Right atrium auricular region (tissue), 2 donors: ENCODE measurements at places on chromosomes 7 and 10.

GRCh38 chr10:63268149-63268797, 135.1 kb downstream of the NRBF2 start:
- DNase-seq: no peak

- no peak for DNase-seq
Observed at GRCh38 chr10:100826031-100826651, 80.8 kb downstream of the PAX2 start.

- DNase-seq: no peak
Observed at GRCh38 chr7:79272066-79272669, 181.3 kb downstream of the MAGI2 start.

- no peak for DNase-seq
Observed at GRCh38 chr7:5001911-5002310, 42.9 kb upstream of the MMD2 start.

GRCh38 chr7:69517985-69518704, 80.1 kb upstream of the AUTS2 start:
- no peak for DNase-seq

GRCh38 chr10:88551246-88551645, 31.9 kb downstream of the RNLS start:
- DNase-seq: no peak

- DNase-seq: peak; percentile 28
Observed at GRCh38 chr7:45689011-45689796, 115.0 kb downstream of the ADCY1 start.

DNA sequence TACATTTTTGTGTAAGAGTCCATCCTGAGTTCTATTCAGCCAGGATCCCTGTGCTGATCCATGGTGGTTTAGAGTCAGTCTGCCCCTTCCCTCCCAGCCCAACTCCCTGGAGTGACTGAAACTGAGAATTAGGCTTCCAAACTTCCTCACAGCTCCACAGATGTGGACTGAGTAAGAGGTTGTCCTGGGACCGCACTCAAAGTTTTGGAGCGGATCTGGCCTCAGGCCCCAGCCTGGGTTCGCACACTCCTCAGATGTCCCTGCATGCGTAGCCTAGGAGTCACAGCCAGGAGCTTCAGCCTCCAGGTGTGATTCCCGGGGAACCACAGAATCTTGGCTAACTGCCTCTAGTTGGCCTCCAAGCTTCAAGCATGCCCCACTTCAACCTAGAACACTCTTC, 218.1 kb downstream of the C7orf25 start:
- no peak for DNase-seq

GRCh38 chr10:48710647-48711275, 26.1 kb downstream of the WDFY4 start:
- no peak for DNase-seq

DNA sequence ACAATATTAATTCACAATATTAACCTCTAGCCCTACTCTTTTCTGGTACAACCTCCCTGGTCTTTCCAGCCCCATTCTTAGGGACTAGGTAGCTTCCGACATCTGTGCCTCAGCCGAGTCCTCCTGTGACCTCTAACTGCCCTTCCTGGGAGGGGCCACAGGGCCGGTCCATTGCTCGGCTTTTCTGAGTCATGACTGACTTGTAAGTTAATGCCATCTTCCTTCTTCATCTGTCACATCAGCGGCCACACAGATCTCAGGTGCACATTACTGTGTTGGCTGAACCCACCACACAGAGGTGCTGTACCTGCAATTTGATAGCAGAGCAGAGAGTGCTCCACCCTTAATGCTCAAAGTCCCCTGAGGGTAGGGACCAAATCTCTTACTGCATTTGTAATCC, 4.1 kb upstream of the CPA4 start:
- DNase-seq: no peak

DNA sequence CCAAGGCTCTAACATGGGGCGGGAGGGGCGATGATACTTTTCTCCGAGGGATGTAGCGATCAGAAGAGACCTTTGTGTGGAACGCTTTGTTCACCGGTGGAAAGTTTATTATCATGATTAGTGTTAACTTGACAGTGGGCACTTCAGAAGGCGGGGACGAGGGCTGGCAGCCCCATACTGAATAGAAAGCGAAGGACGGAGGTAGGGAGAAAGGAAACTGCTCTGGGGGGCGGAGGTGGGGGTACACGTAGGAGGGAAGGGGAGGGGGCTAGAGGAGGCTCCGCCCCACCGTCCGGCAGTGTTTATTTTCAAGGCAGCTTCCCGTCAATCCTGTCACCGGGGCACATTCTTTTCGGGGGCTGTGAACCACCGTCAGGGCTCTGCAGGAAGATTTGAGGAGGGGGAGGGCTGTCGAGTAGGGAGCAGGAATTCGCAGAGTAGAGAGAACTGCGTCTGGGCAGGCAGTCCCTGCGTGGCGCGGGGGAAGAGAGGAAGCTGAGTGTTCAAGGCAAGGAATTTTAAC, 9.4 kb upstream of the NKX2-3 start:
- DNase-seq: no peak

GRCh38 chr10:4586776-4587175, 239.2 kb upstream of the AKR1E2 start:
- no peak for DNase-seq

- no peak for DNase-seq
Observed at GRCh38 chr10:112148331-112148730, 35.2 kb downstream of the GPAM start.

DNA sequence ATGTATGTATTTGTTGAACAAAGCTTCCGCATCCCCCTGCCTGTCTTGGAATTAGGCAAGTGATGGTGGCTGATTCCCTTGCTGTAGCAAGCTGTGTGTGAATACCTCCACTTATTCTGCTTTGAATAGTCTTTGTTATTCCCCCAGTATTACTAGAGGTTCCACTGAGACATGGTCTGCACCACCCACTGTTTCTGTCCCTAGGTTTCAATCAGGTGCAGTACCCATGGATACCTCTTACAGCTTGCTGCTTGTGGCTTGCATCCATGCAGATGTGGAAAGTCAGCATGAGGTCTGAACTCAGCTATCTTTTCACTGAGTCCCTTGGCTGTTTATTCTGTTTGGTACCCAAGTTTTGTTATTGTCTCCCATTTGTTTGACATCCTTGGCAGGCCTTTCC, 447.4 kb downstream of the GRM8 start:
- no peak for DNase-seq

- no peak for DNase-seq
Observed at GRCh38 chr7:73426016-73426415, 7.6 kb upstream of the FZD9 start.

GRCh38 chr7:98551611-98552273, 65.3 kb upstream of the NPTX2 start:
- no peak for DNase-seq

GRCh38 chr7:144835155-144835611, 670 bp downstream of the TPK1 start:
- DNase-seq: no peak

- DNase-seq: no peak
Observed at GRCh38 chr7:92403760-92404074, 43.6 kb upstream of the GATAD1 start.

GRCh38 chr7:15556339-15557105, 5.3 kb downstream of the AGMO start:
- no peak for DNase-seq

DNA sequence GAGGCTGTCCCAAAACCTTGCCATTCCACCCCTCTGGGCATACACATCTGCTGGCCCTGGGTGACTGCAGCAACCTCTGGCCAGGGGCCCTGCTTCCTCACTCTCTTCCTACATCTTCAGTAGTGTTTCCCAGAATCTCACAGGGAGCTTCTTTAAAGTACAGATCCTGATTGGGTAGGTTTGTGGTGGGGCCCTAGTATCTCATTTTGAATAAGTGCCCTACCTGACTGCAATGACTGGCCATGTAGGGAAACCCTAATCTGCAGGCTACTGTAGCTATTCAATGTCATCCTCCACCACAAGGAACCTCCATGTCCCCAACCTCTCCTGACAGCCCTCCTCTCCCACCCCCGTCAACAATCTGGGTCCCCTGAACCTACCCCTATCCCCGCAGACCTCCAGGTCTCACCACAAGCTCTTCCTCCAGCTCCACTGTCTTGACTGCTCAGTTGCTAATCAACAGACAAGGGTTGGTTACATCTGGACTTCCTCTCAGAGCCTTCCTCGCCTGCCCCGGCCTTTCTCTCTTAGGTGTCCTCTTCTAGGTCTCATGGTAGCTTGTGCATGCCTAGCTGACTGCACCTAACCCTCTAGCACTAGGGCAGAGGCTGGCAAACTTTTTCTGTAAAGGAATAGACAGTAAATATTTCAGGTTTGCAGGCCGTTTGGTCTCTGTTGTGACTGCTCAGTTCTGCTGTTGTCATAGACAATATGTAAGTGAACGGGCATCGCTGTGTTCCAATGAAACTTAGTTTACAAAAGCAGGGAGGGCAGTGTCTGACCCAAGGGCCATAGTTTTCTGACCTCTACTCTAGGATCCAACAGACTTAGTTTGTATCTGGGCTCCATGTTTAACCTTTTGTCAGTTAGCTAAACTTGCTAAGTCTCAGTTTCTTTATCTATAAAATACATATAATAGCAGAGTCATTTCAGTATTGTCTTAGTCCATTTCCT, 121.1 kb downstream of the AOAH start:
- no peak for DNase-seq

DNA sequence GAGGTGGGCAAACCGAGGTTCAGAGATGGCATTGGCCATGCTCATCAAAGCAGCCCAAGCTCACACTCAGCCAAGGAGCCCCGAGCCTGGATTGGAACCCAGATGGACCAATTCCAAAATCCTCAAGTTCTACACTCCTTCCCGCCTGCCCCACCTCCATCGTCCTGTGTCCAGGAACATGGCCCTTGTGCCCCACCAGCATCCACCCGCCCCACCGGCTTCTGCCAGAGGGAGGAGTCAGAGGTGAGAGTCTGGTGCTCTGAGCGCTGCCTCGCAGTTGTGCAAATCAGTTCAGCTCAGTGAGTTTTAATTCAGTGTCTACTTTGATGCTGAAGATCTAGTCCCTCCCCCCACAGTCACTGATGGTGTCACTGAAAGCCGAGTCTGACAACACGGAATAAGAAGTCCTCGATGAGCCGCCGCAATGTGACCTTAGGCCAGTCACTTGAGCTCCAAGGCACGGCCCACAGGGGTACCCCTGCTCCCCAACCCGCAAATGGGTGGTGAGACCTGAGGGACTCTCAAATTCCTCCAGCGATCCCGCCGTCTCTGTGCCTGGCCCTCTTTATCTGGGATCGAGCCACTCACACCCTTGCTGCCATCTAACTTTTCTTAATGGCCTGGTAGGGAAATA, 26.3 kb downstream of the PRKAG2 start:
- no peak for DNase-seq

DNA sequence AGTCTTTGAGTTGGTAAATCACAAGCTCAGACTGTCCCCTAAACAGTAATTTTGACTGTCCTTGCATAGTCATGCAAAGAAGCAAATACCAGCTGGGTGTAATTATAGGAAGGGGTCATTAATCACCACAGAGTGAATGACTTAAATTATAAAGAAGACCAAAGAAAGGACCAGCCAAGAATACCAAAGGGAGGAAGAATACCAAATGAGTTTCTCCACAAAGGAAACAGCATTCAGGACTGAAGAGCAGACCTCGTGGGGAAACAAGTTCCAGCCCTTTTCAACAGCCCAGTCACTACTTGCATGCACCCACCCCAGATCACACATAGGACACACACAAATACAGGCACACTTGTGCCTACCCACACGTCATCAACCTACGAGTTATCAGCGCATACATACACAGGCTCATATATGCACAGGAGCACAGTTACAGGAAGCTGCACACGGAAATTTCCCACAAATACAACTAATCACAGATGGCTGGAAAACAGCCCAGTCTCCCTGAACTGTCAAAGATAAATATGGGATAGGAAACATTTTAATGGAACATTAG, 77.6 kb downstream of the DENND2A start:
- no peak for DNase-seq

DNA sequence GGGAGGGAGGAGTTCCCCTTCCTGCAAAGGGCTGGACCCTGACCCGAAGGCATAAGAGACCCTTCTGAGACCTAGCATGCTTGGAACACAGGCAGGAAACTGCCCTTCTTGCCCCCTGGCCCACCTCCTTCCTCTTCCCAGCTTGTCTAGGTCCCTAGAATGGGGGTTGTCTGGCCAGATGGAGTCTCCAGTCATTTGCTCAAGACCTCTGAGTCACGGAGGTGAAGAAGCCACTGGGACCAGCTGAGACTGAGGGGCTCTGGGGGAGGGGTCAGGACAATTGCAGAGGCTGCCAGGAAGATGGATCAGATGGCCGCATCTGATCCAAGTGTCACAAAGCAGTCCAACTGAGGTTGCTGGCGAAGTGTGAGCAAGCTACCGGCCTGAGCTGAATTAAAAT, 46.2 kb downstream of the COL13A1 start:
- DNase-seq: no peak

DNA sequence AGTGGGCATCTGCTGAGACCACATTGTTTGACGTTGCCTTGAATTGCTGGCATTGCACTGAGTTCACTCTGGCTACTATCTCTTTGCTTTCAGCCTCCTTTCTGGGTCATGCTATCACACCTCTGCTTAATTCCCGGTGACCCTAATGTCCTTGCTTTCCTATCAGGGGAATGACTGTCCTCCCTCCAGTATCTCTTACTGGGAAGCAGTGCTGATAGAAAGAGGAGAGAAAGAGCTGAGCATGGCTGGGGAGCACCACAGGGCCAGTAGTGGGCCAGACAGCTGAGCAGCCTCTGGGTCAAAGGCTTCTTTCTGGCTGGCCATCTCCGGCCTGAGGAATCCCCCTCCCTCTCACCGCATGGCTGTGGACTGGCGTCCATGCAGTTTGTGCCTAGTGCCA, 428.7 kb downstream of the INHBA start:
- no peak for DNase-seq

DNA sequence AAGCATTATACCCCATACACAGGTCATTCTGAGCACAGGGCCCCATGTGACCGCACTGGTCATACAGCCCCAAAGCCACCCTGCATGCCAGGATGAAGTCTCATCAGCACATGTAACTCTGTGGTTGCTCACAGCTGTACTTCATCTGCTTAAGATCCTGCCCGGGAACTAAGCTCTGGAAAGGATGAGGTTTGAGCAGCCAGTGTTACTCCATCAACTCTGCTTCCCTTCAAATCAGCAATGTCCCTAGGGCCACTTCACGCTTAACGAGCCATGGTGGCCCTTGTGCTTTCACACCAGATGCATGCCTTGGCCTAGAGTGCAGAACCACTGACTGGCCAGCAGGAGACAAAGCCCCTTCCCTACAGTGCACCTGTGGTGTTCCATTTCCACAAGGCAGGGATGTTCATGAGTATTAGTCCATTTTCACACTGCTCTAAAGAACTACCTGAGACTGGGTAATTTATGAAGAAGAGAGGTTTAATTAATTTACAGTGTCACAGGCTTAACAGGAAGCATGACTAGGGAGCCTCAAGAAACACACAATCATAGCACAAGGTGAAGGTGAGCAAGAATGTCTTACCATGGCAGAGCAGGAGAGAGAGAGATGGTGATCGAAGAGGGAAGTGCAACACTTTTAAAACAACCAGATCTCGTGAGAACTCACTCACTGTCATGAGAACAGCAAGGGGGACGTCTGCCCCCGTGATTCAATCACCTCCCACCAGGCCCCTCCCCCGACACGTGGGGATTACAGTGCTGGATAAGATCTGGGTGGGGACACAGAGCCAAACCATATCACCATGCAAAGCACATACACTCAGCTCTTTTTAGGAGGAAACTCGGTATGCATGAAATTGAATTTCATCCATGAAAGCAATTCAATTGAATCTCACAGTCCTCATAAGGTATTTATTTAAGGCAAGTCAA, 149.0 kb upstream of the CDCA7L start:
- DNase-seq: no peak

- no peak for DNase-seq
Observed at GRCh38 chr7:128148676-128149075, 92.4 kb upstream of the LEP start.

- DNase-seq: peak; percentile 62
Observed at GRCh38 chr7:99860281-99861127, 16.3 kb downstream of the OR2AE1 start.

GRCh38 chr10:398954-399353, 263.7 kb downstream of the ZMYND11 start:
- peak; percentile 50 for DNase-seq
